Foreskin fibroblast (primary cell): ENCODE measurements at places on chromosomes 11 and 22.

- no peak for DNase-seq
Measured at GRCh38 chr22:38131399-38131798, 20.9 kb upstream of the BAIAP2L2 start.

DNA sequence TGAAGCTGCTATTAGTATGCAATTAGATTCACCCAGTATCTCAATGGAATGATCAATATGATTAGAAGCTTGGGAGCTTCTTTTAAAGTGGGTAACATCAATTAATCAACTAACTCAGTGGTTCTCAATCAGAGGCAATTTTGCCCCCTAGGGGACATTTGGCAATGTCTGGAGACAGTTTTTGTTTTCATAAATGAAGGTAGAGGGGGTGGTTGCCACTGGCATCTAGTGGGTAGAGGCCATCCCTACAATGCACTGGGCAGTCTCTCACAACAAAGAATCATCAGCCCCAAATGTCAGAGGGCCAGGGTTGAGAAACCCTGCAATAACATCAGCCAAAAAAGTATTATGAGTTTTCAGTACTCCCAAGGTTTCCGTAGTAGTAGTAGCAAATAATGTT lies 5.9 kb upstream of the AMOTL1 start:
- peak; percentile 66 for DNase-seq

DNA sequence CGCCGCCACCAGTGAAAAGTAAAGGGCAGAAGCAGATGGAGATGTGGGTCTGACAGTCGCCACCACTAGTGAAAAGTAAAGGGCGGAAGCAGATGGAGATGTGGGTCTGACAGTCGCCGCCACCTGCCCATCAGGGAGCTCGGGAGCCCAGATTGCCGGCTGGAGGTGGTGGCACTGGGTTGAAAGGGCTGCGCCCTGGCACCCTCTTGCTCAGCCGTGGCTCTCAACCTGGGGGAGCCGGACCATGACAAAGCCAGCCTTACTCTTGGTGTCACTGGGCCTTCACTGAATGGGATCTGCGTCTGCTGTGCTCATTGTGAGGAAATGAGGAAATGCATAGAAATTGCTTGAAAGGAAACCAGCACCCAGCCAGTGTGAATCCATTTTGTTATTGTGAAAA lies 36.3 kb downstream of the AP2A2 start:
- DNase-seq: no peak

DNA sequence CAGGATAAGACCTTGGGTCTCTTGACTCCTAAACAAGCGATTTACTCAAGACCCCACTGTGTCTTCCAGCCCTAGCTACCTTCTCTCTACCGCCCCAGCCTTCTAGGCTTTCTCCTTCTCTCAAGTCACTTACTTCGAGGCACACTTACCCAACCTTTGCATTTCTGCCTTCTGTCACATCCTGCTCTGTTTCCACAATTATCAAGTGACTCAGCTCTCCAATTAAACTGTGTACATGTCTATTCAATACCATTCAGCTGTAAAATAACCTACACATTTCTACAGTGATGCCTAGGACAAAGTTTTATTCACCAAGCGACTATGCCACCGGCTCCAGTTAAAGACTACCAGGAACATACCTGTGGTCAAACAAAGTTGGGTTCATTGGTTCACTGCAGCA lies 69.0 kb downstream of the LARGE1 start:
- no peak for DNase-seq

DNA sequence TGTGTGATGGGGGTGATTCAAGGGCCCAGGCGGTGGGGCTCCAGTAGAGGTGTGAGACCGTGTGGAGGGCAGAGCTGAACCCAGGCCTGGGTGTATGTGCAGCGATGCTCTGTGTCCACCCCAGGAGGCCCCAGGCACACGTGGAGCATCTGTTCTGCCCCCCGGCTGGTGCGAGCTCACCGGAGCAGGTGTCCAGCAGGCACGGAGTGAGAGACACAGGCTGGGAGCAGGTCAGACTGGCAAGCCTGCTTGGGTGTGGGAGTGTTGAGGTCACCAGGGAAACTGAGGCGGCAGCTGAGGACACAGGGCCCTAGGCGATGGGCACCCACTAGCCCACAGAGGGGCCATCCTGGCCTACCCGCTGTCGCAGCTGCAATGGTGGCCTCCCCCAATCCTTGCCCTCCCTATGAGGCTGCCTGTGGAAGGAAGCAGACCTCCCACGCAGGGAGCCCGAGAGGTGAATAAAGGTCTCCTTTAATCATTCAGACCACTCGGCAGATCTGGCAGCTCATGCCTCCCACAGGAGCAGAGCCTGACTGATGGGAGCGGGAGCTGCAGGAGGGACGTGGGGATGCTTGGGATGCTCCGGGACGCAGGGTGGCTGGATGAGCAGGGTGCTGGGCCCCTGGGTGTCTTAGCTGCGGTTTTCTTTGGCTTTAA lies 1165.1 kb downstream of the BRD1 start:
- no peak for DNase-seq

DNA sequence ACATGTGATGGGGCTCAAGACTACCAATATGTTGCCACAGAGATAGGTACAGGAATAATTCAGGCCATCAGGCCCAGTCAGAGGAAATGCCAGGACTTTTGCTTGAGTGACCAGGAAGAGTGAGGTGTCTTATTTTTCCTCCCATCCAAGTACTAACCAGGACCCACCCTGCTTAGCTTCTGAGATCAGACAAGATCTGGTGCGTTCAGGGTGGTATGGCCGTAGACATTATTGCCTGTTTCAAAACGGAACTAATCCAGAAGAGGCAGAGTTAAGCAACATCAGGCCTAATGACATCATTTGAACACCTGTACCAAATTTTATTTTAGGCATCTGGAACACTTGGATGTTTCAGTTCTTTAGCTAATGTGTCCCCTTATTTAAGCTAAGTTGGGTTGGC lies 205.5 kb upstream of the POU2AF2 start:
- DNase-seq: no peak

DNA sequence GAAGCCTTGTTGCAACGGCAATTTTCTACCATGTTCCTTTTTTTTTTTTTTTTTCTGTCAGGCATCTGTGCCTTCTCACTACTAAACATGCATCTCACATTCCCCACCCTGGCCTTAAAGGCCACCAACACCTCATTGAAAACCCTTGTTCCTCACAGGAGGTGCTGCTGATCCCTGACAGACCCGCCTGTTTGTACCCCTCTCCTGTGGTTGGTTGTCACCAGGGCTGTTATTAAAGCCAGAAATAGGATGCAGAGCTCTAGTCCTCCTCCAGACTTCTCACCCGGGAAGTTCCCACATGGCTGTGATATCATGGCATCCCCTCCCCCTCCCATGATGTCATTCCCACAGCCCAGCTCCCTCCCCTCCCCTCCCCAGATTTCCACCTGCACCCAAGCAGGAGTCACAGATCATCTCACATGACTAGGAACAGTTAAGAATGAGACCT lies 302.8 kb upstream of the NCAM1 start:
- no peak for DNase-seq

DNA sequence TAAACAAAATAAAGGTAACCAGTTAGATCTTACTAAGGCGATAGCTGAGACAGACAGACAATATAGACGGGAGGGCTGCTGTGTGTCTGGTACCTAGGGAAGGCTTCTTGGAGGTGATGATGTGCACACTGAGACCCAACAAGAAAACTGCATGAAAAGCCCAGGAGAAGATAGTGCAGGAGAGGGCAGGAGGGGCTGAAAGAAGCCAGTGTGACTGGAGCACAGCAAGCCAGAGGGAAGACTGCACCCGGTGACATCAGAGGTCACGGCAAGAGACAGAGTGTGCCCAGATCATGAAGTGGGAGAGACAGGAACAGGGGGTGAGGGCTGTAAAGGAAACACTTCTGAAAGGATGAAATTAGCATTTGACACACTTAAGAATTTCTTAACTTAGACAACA lies 266.3 kb downstream of the BRD1 start:
- no peak for DNase-seq

- peak; percentile 25 for DNase-seq
Measured at GRCh38 chr11:126830216-126830806, 170.3 kb downstream of the KIRREL3 start.

- DNase-seq: no peak
Measured at GRCh38 chr11:17001806-17002205, 12.4 kb downstream of the PLEKHA7 start.

- peak; percentile 47 for DNase-seq
Measured at GRCh38 chr11:73521621-73522020, 76.3 kb downstream of the FAM168A start.

GRCh38 chr11:105823495-105824033 lies 198.5 kb downstream of the MSANTD4 start:
- DNase-seq: no peak

GRCh38 chr11:33835143-33835878 lies 56.6 kb downstream of the LMO2 start:
- DNase-seq: peak; percentile 62

DNA sequence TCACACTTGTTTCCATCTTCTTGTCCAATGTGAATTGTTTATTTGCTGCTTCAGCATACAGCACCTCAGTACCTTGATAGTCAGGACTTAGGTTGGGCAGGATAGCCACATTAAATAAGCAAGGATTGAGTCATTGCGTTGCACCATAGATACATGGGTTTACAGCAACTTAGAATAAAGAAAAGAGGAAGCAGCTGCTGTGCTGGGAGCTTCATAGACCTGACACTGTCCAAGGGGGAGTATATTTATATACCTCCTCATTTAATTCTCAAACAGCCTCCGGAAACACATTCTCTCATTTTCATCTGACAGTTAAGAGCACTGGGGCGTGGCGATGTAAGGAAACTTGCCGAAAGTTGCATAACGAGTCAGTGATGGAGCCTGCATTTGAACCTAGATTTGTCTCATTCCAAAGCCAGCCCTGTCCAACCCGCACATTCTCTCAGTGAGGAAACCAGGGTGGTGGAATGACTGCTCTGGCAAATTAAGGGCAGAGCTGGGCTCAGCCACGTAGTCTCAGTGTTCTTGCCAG lies 42.2 kb downstream of the UBASH3B start:
- DNase-seq: no peak

- no peak for DNase-seq
Measured at GRCh38 chr11:101255036-101255435, 125.4 kb upstream of the PGR start.

DNA sequence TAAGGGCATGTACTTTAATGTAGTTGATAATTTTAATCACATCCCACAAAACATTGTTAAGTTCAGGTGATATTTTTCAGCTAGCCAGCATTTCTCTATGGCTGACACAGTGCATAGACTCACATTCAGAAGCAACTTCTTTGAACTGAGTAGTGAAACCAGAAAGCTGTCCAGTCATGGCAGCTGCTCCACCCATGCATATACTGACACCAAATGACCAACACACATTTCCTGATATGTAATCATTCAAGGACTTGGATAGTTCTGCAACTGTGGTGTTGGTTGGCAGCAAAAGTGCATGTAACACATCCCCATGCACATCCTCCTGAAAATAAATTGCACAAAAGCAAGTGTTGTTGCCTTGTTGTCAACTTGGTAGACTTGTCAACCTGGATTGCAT lies 39.7 kb downstream of the CALCA start:
- no peak for DNase-seq

GRCh38 chr22:42608136-42608822 lies 6.4 kb downstream of the POLDIP3 start:
- DNase-seq: no peak

- peak; percentile 23 for DNase-seq
Measured at GRCh38 chr11:62427630-62428233, 8.9 kb downstream of the SCGB1A1 start.

DNA sequence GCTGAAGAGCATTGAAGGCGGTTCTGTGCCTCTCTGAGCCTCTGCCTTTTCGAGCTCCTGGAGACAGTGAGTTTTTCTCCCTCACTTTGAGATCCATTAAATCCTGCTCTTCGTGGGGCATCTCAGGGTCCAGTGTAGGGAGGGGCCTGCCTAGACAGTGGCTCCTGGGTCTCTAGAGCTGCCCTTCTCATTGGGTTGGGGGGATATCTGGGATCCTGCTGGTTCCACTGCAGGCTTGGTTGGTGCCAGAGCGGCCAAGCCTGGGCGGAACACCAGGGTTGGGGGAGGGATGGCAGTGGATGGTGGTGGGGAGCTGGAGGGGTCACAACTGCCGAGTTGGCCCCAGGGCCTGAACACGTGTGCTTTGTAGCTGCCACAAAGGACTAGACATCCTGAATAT lies 52.2 kb upstream of the CARS1 start:
- no peak for DNase-seq

- no peak for DNase-seq
Measured at GRCh38 chr11:2590965-2591754, 108.6 kb downstream of the KCNQ1OT1 start.

DNA sequence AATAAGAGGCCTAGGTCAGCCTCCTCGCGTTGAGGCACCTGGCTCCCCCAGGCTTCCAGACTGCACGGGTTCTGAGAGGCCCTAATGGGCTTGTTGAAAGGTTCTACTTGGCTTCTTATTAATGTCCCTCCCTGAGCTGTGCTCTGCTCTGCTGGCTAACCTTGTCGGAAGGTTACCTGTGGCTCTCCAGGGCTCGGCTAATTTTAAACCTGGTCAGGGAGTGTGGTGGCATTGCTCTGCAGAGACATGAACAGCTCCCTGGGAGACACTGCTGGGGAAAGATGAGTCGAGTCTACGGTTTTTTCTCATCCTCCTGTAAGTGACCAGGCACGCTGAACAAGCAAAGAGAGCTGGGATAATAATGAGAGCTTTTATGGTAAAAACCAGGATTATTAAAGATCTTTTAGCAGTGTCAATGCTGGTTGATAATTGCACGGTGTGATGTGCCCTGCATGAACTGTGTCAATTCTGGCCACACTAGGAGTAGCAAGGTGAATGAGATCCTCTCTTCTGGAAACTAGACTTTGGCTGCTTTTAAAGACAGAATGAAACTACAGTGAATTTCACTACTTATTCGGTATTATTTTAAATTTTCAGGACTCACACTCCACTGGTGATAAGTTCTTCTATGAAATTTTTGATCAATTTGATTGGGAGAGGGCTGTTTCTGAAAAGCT lies 70.7 kb downstream of the TEAD1 start:
- no peak for DNase-seq

- no peak for DNase-seq
Measured at GRCh38 chr11:106581399-106581798, 436.9 kb downstream of the GUCY1A2 start.

- DNase-seq: peak; percentile 81
Measured at GRCh38 chr11:10893714-10894151, 35.9 kb upstream of the ZBED5 start.

DNA sequence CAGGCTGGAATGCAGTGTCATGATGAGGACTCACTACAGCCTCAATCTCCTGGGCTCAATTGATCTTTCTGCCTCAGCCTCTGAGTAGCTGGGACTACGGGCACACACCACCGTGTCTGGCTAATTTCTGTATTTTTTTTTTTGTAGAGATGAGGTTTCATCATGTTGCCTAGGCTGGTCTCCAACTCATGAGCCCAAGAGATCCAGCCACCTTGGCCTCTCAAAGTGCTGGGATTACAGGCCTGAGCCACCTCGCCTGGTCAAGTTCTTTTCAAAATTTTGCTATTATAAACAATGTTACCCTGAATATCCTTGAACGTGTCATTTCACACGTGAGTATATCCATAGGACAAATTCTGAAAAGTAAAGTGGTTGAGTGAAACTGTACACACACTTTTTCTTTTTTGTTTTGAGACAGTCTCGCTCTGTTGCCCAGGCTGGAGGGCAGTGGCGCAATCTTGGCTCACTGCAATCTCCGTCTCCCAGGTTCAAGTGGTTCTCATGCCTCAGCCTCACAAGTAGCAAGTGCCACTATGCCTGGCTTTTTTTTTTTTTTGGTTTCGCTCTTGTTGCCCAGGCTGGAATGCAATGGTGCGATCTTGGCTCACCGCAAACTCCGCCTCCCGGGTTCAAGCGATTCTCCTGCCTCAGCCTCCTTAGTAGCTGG lies 21.6 kb upstream of the EP300 start:
- no peak for DNase-seq
